Stimulated activated CD8-positive, alpha-beta memory T cell treated with anti-CD3 and anti-CD28 coated beads, Interleukin-15, amount 100 ng/mL, for 48 hours (primary cell): ENCODE measurements at places on chromosomes 1 and 21.

- DNase-seq = no peak
These were observed 939 bp upstream of the MFAP2 start for GRCh38 chr1:16981269-16981849.

GRCh38 chr1:9606948-9607347 is 18.2 kb downstream of the TMEM201 start:
- no peak for DNase-seq

DNA sequence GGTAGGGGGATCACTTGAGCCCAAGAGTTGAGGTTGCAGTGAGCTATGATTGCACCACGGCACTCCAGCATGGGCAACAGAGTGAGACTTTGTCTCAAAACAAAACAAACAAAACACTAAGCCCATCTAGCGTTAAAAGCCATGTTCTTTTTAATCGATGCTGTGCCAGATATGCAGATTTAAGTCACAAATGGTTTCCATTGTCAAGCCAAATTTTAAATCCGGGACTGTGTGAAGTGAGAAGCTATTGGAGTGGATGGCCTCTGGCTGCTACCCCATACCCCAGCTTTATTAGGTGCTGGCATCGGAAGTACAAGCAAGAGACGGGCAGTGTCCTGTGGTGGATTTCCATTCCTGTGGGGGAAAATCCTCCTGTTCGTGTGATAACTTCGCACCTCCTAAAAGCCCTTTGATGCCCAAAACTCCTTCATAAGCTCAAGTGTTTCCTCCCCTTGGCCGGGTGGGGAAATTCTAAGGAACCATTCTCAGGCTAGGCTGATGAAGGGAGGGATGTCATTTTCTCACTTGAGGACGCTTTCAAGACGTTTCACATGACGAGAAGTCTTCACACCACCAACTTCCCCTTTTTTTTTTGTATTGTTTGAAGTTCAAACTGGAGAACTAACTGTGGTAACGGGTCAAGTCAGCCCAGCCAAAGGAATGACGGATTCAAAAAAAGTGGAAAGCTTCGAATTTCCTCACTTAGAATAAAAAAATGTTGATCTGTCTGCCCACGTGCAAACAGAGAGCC is 140.8 kb downstream of the KAZN start:
- DNase-seq = no peak

DNA sequence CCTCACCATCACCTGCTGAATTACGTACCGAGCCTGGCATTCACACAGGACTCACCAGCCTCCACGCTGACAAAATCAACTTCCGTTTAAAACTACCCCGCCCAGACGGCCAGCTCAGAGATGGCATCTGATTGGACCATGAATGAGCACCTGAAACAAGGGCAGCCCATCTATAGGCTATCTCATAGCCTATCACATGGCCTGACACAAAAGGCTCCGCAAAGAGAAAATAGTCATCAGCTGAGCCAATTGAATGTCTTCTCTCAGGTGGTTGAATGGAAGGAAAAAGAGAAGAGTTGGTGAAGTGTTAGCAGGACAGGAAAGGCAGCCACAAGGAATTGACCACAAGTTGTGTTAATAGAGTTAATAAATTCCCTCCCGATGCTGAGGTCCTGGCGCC is 50.6 kb upstream of the ZC3H12A start:
- DNase-seq = no peak

DNA sequence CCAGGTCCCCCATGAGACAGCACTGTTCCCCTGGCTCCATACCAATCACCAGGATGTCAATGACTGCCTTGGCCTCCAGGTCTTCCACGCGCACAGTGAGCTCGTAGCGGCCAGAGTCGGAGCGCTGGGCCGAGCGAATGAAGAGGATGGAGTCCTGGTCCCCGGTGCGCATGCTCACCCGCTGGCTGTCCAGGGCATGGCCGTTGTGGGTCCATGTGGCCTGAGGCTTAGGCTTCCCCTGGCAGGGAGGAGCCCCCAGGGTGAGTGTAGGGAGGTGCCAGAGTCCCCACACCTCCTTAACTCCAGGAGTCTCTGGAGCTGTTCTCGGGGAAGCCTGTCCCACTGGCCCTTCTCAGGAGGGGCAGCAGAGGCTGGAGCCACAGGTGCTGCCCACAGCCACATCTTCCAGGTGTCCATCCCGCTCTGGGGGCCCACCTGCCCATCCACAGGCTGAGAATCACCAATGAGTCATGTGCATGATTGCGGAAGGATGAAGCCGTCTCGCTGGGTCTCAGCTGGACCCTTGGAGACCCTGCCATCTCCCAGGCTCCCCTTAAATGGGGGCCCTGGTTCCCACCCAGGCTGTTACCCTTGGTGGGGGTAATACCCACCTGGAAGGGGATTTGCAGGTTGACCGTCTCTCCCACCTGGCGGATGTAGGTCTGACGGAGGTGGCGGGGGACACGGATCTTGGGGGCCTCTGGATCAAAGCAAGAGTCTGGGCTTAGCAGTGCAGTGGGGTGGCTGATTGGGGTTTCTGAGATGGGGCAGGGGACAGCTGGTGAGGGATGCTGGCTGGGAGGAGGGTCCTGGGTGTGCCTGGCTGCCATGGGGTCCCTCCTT is 4.1 kb downstream of the MYBPH start:
- DNase-seq = no peak

DNA sequence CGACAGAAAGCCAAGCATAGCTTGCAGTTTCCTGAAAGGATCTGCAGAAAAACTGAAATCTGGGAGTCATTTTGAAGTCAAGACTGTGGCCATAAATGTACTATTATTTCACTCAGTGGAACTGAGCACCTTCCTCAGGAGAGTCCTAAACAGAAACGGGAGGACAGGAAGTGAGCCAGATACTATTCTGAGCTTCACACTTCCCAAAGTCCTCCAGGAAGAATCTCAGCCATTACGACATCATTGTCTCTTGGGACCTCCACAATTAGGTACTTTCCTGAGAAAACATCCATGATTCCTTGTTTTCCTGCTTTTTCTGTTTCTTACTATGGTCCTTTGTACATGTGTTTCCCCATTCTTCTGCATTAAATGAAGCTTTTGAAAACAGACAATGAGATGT is 299.2 kb upstream of the USP25 start:
- DNase-seq = no peak

- no peak for DNase-seq
These were observed 131.5 kb upstream of the LMO4 start for GRCh38 chr1:87197156-87197555.

DNA sequence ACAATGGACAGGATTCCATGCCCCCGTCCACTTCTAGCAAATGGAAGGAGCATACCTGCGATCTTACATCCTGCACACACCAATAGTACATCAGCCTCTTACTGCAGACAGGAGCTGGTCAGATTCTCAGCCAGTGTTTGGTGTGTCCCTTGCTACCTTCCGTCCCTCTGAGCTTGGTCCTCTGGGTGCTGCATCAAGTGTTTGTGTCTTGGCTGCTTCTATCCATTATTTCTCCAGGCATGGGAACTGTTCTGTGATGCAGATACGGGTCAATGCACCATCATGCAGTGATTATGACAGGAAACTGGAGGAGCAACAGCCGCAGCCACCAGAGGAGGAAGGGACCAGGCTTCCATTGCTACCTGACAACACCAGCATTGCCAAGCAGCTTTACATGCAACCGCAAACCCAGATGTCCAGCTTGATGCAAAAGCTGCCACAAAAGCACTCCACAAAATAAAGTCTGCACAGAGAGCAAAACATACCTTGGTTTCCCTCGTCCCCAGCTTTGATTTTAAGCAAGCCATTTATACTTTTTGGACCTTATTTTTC is 21.9 kb upstream of the OVAAL start:
- DNase-seq = no peak

DNA sequence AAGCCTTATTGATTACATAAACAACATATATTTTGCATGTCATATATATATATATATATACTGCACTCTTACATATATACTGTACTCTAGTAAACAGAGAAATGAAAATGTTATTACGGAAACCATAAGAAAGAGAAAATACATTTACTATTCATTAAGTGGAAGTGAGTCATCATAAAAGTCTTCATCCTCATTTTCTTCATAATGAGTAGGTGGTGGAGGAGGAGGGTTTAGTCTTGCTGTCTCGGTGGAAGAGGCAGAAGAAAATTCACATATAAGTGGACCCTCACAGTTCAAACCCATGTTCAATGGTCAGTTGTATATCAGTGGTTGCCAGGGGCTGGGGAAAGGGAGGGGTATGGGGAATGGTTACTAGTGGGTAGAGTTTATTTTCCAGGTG is 8.0 kb upstream of the IFNLR1 start:
- no peak for DNase-seq

GRCh38 chr1:173328961-173329360 is 121.8 kb upstream of the TNFSF4 start:
- no peak for DNase-seq

DNA sequence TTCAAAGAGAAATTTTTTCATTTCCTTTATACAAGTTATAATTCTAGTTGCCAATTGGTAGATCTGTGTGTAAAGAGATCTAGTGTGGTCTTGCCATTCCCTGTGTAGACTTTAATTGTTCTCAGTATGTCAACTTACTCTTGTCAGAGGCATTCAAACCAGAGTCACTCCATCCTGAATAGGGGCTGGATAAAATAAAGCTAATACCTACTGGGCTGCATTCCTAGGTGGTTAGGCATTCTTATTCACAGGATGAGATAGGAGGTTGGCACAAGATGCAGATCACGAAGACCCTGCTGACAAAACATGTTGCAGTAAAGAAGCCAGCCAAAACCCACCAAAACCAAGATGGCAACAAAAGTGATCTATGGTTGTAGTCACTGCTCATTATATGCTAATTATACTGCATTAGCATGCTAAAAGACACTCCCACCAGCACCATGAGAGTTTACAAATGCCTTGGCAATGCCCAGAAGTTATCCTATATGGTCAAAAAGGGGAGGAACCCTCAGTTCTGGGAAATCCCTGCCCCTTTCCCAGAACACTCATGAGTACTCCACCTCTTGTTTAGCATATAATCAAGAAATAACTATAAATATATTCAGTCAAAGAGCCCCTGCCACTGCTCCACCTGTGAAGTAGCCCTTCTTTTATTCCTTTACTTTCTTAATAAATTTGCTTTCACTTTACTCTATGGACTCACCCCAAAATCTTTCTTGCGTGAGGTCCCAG is 74.0 kb upstream of the ADAMTS5 start:
- DNase-seq = no peak

DNA sequence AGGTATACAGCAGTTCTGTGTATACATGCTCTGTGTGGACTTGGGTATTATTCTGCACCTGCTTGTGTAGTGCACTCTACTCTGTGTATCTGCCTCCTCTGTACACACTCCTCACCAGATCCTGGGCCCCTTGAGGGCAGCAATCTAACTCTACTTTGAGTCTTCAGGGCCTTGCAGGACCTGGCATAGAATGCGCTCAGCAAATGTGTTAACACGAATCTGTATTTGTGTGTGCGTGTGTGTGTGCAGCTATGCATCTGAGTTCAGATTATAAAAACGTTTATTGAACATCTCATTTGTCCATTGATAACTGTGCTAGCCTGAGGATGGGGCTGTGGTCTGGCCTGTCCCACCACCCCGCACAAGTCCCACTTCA is 3.9 kb upstream of the MEF2D start:
- DNase-seq = no peak

- no peak for DNase-seq
These were observed 547.2 kb upstream of the NCAM2 start for GRCh38 chr21:20451046-20451445.

GRCh38 chr21:21952566-21952965 is 954.4 kb downstream of the NCAM2 start:
- no peak for DNase-seq

DNA sequence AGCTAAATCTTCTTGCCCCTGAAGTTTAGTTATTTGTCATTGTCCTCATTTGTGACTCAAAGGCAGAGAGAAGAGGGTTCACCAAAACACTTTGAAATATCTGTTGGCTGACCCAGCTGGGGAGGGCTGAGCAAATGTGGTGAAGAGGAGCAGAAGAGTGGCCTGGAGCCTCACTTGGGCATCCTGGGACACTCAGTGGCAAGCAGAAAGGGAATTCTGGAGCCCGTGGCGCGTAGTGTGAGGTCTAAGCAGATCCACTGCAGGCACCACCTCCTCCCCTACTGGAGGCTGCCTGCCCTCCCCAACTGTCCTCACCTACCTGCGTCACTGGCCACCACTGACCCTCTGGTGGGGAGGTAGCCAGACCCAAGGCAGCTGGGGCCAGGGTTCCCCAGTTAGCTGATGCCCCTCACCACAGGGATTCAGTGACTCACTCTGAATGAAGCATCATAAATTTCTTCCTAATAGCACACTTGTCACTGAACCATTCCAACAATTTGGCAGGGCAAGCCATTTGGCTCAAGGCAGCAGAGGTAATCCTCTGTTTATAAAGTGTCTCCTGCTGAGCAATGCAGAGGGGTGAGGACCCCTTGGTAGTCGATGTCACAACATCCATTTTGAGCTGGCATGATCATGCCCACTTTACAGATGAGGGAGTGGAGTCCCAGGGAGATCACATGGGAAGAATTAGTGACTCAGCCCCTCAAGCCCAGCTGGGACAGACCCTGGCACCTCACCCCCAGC is 80.3 kb downstream of the NENF start:
- no peak for DNase-seq

- no peak for DNase-seq
These were observed 3.5 kb downstream of the FUBP1 start for GRCh38 chr1:77975386-77975785.

- DNase-seq = no peak
These were observed 2.1 kb downstream of the GPR161 start for GRCh38 chr1:168134642-168135041.

GRCh38 chr1:248834343-248834940 is 3.6 kb upstream of the ZNF672 start:
- no peak for DNase-seq

DNA sequence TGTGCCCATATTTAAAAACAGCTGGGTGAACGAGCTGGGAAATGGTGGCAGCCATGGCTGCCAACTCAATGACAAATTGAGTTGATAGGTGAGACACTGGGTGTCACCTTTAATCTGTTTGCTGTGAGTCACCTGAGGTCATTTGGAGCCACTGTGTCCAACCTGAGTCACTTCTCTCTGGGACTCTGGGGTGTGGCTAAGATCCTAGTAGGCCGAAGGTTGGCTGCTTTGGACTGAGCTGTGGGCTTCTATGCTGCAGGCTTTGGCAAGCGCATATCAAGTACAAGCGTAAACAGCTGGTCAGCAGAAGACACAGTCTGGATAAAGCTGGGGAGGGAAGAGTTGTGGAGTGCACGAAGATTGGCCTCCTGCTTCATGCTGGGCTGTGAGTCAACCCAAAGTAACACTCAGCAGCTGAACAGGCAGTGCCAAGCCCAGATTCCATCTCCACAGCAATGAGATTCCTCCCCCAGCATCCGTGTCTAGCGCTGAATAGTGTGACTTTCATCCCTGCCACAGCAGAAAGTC is 24.0 kb downstream of the TEX35 start:
- no peak for DNase-seq

DNA sequence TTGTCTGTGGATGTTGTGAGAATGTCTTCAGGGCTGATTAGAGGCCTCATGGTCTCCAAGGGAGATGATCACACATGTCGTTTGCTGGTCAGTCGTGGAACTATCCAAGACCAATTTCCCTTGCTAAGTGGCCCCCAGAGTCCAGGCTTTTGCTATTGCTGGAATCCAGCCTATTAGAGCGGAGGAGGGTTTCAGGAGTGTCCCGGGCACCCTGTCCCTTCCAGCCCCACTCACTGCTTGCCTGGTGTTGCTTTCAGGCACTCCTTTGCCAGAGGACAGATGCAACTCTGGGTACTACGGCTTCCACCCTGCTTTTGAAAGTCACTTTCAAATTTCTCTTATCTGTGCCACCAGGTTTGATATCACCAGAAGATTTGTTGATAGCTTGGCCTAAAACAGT is 149.1 kb downstream of the NOS1AP start:
- DNase-seq = no peak
